ENCODE measurements at places on chromosomes 13 and 19. TPM values are rescaled to one million over a fixed set of nuclear protein-coding genes. Genes with fewer than 3 reads are reported as not detected.

DNA sequence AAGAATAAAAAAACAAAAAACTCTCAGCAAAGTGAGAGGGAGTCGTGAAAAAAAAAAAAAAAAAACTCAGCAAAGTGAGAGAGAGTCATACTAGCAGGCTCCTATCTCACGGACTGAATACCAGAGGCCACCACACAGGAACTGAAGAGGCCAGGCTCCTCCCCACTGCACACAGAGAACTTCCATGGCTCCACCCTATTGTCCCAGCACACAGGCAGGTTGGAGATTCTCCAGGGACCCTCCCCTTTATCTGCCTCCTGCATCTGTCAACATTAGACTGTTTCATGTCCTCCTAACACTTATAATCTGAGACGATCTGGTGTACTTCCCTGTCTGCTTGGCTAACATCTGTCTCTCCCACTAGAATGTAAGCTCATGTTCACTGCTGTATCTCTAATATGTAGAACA is 37.0 kb upstream of the FARP1 start:
- DNase-seq = no peak

DNA sequence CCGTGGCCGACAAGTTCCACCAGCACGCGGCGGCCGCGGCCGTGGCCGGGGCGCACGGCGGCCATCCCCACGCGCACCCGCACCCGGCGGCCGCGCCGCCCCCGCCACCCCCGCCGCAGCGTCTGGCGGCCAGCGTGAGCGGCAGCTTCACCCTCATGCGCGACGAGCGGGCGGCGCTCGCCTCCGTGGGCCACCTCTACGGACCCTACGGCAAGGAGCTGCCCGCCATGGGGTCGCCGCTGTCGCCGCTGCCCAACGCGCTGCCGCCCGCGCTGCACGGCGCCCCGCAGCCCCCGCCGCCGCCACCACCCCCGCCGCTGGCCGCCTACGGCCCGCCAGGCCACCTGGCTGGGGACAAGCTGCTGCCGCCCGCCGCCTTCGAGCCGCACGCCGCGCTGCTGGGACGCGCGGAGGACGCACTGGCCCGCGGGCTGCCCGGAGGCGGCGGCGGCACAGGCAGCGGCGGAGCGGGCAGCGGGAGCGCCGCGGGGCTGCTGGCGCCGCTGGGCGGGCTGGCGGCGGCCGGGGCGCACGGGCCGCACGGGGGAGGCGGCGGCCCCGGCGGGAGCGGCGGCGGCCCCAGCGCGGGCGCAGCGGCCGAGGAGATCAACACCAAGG is 821 bp downstream of the ONECUT3 start:
- DNase-seq = no peak

DNA sequence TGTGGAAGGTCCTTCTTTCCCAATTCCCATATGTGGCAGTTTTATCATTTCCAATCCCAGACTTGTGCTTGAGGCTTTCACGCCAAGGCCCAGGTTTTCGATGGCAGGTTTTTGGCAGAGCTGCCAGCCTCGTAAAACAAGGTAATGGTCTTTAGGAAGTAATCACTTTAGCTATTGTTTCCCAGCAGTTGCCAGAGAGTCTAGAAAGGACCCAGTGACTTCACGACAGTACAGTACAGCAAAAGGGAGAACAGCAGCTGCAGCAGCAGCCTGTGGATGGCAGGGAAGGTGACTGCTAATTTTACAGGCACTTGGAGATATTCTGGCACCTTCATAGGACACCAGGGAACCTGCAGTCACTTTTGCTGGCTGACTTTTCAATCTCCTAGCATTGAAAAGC is 291.6 kb upstream of the MAB21L1 start:
- no peak for DNase-seq

GRCh38 chr13:93265800-93266199 is 39.2 kb downstream of the GPC6 start:
- no peak for DNase-seq

CD37 gene
- not detected for total RNA-seq

DNA sequence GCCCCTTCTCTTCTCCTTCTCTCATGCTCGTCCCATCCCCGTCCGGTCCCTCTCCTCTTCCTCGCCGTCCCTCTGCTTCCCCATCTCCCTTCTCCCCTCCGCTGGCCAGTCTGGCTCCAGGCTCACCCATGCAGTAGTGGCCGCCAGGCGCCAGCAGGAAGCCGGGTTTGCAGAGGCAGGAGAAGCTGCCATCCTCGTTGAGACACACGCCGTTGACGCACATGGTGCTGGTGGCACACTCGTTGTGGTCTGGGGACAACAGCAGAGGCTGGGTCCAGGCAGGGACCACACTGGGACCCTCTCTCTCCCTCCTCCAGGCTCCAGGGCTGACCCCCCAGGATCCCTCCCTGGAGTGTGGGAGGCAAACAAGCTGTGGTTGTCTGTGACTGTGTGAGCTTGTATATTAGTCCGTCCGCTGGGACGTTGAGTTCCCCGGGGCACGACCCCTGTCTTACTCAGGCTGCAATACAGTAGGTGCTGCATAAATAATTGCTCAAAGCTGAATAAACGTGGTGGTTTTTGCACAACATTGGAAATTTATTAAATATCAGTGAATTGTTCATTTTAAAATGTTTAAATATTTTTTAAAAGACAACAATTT is 16.4 kb downstream of the FBN3 start:
- DNase-seq = no peak

GRCh38 chr19:9952276-9952675 is 16.0 kb upstream of the OLFM2 start:
- DNase-seq = no peak

DNA sequence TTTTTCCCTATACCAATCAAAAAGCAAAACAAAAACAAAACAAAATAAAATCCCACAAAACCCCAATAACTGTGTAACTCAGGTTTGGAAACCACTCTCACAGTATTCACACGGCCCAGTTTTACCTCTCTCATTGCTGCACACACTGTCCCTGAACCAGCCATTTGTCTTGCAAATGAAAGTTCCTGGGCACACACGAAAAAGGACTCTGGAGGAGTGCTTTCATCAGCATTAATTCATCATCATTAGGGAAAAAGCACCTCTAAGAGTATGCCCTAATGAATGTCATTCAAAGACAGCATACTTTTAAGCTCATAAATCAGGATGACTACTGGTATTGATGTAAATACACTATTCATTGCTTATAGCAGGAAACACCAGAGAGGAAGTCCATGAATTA is 306.3 kb downstream of the DNAJC15 start:
- DNase-seq = no peak

- peak; percentile 78 for DNase-seq
Measured at GRCh38 chr19:13093407-13094105, 9.1 kb downstream of the LYL1 start.
